ENCODE measurements at places on chromosomes 2 and 18.

DNA sequence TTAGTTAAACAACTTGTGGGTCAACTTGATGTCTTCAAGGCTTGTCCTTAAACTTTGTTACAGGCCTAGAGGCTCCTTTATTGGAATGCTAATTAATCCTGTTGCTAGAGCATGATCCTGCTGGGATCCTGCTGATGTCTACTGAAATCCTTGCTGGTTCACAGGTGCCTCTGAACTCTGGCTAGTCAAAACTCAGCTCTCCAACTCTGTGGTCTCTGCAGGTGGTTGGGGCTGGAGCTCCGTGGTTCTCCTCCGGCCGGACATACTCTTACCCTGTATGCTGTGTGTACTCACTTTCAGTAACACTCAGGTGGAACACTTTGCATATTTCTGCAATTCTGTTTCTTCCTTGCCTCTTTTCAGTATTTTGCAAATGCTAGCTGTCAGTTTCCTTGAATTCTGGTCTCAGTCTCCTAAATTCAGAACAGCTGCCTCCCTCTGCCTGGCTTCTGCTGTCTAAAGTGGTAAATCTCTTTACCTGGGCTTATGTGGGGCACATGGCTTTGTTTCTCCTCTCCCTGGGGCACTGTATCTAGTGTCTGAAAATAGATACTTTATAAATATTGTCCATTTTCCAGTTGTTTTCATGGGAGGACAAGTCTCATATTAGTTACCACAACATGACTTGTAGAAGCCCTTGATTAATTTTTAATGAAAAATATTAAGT lies 113.0 kb downstream of the ATP9B start:
- DNase-seq, result no peak

GRCh38 chr2:156986339-156986988 lies 271.0 kb upstream of the GALNT5 start:
- no peak for DNase-seq

GRCh38 chr2:209629597-209629996 lies 142.0 kb upstream of the UNC80 start:
- DNase-seq, result no peak

GRCh38 chr18:32078845-32079244 lies 12.8 kb upstream of the RNF138 start:
- DNase-seq, result no peak

- DNase-seq, result no peak
Measured at GRCh38 chr2:178553047-178553446, 72.8 kb downstream of the PLEKHA3 start.

DNA sequence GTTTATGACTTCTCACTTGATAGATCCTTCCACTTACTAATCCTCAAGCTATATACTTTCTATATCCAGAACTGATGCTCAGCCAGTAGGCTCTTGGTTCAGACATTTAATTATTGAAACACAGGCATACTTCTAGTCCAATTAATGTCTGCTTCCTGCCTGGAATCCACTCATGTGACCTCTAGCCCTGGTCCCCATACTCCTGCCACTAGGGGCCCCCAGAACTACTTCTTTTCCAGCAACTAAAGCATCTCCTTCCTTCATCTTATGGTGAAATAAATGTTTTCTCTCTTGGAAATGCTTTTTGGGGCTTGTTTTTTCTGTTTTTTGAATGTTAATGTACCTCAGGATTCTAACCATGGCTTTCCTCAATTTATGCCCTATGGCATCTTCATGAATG lies 527.6 kb downstream of the SATB2 start:
- no peak for DNase-seq

- no peak for DNase-seq
Measured at GRCh38 chr2:3631851-3632659, 25.9 kb upstream of the ALLC start.

- DNase-seq, result no peak
Measured at GRCh38 chr18:12038082-12038638, 55.5 kb upstream of the ANKRD62 start.

GRCh38 chr2:184793176-184793575 lies 194.8 kb downstream of the ZNF804A start:
- DNase-seq, result no peak

DNA sequence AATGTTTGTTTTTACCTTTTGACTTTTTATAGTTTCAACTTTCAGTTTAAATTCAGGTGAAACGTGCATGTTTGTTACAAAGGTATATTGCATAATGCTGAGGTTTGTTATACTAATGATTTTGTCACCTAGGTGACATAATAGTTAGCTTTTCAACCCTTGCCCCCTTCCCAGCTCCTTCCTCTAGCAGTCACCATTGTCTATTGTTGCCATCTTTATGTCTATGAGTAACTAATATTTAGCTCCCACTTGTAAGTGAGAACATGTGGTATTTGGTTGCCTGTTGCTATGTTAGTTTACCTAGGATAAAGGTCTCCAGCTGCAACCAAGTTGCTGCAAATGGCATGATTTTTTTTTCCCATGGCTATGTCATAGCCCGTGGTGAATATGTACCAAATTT lies 322.3 kb upstream of the SETBP1 start:
- DNase-seq, result no peak

- no peak for DNase-seq
Measured at GRCh38 chr2:234917211-234917975, 34.4 kb upstream of the SH3BP4 start.

GRCh38 chr2:11742702-11743357 lies 3.6 kb upstream of the LPIN1 start:
- DNase-seq, result no peak

DNA sequence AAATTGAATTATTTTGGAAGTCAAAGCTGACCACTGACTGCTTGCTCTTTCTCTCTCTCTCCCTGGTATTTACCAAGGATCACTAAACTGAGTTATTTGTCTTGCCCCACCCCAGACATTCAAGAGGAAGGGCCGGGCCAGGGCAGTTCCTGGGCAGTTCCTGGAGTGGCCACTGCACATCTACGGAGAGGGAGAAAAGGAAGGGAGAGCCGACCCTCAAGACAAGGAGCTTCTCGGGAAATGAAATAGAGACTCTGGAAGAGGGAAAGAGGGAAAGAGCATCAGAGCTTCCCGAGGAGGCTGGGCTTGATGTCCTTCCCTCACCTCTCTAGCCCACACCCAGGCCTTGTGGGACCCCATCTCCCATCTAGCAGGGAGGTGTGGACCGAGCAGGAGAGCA lies 83.1 kb downstream of the SEPTIN10 start:
- no peak for DNase-seq

GRCh38 chr2:135265960-135266490 lies 213.9 kb downstream of the RAB3GAP1 start:
- no peak for DNase-seq

GRCh38 chr2:17672583-17673317 lies 80.9 kb downstream of the SMC6 start:
- DNase-seq, result no peak

DNA sequence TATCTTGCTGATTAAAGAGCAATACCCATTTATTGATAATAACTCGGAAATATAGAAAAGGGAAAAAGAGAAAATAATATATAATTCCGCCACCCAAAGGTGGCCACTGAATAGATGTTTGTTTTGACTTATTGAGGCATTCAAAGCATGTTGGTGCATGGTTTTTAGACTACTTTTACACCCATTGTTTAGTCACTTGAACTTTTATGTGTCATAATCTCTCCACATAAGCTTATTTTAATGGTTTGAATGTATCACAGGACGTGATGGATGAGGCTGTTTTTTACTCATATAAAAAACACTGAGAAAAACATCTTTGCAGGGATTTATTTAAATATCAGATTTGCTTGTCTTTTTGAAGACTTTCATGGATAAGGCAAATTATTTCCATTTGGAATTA lies 120.4 kb downstream of the ACKR3 start:
- no peak for DNase-seq

DNA sequence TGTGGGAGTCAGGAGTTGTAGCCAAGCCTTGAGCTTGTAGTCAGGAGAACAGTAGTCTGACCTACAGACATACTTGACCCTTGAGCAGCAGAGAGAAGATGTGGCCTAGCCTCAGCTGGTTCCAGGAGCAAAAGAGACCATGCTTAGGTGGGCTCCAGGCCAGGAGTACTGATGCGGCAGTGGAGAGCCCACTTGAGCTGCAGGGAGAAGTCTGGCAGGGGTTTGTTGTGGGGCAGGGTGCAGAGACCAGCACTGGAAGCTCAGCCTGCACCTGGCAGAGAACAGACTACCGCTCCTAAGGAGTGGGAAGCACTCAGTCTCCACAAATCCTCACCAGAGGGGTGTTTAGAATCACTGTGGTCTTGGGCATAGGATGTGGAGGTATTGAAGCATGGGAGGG lies 197.9 kb downstream of the TPGS2 start:
- no peak for DNase-seq

DNA sequence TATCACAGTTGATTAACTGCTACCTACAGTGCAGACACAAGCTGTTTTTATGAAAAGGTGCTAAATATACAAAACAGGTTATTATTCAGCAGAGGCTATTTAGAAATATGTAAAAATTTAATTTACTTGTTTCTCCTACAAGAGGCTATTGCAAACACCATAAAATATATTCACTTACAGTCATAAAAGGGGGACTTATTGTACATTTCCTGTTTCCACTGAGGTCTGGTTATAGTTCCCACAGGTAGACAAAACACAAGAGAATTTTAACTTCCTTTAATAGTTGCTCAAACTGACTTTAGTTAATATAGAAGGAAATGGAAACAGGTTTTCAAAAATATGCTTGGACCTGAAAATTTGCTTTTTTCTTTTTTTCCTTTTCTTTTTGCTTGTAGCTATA lies 40.0 kb upstream of the FRZB start:
- no peak for DNase-seq

DNA sequence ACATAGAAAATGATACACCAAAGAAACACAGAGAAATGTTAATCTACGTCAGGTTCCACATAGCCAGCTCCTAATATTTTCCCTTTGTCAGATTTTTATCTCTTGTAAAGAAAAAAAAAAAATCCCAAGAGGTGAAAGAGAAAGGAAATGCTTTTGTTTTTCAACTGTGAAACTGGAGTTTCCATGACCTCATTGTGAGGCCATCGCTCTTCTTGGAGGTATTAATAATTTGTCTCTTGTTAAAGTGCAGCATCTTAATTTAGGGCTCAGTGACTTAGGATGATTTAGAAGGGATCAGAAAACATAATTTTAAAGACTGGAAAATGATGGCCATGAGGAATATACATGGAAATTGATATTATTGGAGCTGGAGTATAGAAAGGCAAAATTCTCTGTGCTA lies 21.7 kb downstream of the ARHGAP28 start:
- DNase-seq, result no peak

DNA sequence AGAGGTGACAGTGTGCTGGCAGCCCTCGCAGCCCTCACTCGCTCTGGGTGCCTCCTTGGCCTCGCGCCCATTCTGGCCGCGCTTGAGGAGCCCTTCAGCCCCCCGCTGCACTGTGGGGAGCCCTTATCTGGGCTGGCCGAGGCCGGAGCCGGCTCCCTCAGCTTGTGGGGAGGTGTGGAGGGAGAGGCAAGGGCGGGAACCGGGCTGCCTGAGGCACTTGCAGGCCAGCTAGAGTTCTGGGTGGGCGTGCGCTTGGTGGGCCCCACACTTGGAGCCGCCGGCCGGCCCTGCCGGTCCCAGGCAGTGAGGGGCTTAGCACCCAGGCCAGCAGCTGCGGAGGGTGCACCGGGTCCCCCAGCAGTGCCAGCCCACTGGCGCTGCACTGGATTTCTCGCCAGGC lies 1480.9 kb upstream of the SLC39A10 start:
- no peak for DNase-seq

DNA sequence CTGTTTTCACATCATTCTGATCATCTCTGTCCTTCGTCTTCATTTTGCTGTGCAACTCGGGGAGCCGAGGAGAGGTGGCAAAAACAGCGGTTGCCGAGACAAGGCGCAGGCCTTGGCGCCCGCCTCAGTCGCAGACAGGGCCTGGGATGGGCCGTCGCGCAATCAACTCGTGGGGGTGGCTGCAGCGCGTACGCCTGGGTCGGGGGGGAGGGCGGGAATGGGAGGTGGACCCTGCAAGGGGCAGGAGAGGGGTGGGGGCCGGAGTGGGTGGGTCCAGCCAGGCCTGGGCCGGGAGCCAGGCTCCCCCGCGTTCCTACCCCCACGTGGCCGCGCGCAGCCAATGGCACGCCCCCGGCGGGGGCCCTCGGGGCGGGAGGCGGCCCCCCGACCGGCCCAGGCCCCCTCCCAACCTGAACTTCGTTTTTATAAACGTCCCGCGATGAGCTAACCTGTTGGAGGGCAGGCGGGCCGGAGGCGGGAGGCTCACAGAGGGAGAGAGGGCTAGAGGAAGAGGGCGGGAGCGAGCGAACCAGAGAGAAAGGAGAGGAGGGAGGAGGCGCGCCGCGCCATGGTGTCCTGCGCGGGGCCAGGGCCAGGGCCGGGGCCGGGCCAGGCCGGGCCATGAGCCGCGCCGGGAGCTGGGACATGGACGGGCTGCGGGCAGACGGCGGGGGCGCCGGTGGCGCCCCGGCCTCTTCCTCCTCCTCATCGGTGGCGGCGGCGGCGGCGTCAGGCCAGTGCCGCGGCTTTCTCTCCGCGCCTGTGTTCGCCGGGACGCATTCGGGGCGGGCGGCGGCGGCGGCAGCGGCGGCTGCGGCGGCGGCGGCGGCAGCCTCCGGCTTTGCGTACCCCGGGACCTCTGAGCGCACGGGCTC lies at the start of gene HOXD13:
HOXD13 (plus strand) TSS at position 452 of the 875 bp plus-strand sequence; CDS start at position 622, 170 bp downstream.
- DNase-seq, result no peak

- DNase-seq, result no peak
Measured at GRCh38 chr2:25885933-25886332, 7.6 kb upstream of the ASXL2 start.

GRCh38 chr2:203892207-203892606 lies 24.6 kb downstream of the CTLA4 start:
- DNase-seq, result no peak

DNA sequence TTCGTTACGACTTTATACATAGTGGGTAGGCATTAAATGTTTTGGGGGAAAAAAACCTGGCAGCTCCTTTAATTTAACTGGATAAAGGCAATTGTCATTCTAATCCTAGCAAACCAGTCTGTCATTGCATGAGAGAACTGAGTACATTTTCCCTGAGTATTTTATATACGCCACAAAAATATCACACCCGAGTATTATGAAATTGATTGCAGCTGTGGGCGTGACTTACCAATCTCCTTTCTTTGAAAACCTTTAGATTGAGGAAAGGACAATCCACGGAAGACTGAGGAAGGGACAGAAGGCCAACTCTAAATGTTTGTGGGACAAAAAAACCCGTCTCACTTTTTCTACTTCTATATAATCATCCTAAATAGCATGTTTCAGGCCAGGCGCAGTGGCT lies 9.0 kb downstream of the TM4SF20 start:
- no peak for DNase-seq

DNA sequence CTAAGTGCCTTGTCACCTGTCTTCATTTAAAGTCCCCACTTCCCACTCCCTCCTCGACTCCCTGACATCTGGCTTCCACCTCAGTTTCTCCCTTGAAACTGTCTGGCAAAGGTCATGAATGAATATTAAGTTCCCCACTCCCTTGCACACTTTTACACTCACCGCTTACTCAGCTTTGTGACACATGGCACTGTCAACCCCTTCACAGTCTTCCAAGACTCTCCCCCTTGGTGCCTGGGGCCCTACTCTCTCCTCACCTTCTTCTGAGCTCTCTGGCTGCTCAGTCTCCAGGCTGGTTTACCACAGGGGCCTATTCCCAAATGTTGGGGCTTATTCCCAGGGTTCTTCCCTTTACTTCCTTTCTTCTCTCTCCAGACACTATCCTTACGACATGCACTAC lies 17.9 kb upstream of the PTPN4 start:
- no peak for DNase-seq

Data from stimulated activated CD8-positive, alpha-beta memory T cell treated with anti-CD3 and anti-CD28 coated beads, Interleukin-15, amount 100 ng/mL, for 24 hours (primary cell).